Stimulated activated CD4-positive, alpha-beta T cell treated with anti-CD3 and anti-CD28 coated beads, TNF-alpha, amount 100 ng/mL, for 24 hours (primary cell): ENCODE measurements at places on chromosomes 3 and 15.

DNA sequence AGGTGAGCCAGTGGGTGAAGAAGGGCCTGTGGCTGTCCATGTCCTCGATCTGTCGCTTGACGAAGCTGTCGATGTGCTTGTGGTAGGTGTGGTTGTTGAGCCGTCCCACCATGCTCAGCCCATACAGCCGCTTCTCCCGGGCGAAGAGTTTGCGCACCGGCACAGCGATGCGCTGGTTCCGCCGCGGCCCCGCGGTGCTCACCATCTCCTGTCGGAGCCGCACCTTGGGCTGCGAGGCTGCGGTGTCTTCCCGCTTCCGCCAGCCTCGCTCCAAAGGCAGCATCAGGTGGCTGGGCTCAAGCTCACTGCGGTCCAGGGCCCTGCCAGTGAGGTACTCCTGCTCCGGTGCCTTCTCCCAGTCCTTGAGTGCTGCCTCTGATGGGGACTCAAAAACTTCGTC lies 34.0 kb upstream of the GRIP2 start:
- DNase-seq: no peak

DNA sequence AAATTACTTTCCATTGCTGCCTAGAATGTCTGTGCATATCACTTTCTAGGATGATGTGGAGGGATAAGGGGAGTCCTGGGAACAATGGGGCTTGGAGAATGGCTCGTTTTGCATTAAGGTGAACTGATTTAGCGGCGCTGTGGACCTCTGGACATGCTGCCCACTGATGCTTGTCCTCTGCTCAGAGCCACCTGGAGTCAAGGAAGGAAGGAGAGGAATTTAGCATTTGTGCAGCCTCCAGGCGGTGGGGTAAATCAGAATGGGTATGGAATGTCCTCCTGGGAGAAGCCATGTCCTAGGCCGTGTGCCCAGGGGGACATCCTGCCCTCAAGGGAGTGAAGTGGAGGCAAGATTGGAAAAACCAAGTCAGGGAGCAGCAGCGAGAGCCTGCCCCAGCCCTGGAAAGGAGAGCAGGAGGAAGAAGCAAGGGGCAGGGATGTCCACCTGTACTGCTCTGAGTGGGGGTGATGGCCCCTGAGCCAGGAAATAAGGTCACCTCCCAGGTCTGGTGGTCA lies 37.8 kb downstream of the KY start:
- DNase-seq: no peak

DNA sequence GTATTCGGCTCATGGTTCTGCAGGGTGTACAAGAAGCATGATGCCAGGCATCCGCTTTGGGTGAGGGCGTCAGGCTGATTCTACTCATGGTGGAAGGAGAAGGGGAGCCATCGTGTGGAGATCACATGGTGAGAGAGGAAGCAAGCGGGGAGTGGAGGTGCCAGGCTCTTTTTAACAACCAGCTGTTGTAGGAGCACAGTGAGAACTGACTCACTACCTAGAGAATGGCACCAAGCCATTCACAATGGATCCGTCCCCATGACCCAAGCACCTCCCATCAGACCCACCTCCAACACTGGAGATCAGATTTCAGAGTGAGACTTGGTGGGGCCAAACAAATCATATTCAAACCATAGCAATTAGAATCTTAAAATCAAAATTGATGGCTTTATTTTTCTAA lies 259.8 kb upstream of the CTDSPL start:
- no peak for DNase-seq

GRCh38 chr3:40975711-40976121 lies 223.6 kb upstream of the CTNNB1 start:
- no peak for DNase-seq

DNA sequence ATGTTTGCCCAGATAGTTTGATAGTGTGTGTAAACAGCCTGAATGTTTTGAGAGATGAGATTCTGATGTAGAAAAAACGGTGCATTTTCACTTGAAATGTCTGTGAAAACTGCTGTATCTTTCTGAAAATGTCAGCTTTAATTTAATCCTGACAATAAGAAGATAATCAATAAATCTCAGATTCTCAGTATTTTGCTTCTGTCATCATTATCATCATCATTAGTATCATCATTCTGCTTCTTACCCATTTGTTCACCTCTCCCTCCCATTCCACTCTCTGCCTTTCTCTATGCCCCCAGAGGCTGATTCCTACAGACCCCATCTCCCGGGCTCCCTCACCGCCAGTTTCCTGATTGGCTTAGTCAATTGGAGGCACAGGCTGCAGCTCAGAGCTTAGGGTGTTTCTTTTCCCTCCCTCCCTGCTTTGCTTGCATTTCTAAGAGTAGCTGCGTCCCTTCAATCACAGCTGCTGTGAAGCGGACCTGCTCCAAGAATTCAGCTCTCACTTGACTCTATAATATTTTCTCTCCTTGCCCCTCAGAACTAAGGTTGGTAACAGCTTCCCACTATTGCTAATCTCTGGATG lies 8.2 kb upstream of the SNTN start:
- no peak for DNase-seq

DNA sequence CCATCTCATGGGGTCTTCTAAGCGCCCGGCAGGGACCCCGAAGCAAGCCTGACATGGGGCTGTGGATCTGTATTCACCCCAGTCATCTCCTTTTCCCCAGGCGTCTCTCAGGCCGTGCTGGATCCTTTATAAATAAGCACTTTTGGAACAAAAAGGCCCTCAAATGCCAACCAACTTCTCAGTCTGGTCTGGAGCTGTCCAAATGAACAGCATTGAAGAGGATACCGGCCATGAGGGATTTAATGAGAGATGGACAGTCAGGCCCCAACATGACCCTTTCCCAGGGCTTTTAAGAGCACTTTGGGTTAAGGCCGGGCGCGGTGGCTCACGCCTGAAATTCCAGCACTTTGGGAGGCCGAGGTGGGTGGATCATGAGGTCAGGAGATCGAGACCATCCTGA lies 89.2 kb upstream of the SPATA12 start:
- no peak for DNase-seq

DNA sequence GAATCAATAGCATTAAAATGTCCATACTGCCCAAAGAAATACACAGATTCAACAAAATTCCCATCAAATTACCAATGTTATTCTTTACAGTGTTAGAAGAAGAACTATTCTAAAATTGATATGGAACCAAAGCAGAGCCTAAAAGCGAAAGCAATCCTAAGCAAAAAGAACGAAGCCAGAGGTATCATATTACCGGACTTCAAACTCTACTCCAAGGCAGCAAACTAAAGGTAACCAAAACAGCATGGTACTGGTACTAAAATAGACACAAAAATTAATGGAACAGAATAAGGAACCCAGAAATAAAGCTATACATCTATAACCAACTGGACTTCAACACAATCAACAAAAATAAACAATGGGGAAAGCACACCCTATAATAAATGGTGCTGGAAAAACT lies 167.5 kb downstream of the ADAMTS9 start:
- DNase-seq: no peak

DNA sequence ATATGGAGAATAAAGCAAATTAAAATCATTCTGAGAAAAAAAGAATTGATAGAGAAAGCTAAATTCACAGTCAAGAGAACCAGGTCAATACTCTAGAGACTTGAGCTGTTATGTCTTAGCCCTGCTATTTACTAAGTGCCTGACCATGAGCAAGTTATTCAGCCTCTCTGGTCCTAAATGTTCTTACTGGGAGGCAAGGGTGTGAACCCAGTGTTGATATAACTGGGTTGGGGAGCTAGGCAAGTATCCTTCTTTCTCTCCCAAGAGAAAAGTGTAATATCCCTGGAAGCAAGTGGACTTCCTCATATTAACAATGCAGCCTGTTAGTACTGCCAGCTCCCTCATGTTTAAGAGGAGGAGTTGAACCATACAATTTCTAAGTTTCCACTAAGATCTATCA lies 488.9 kb upstream of the RASGRP1 start:
- no peak for DNase-seq

- no peak for DNase-seq
Measured at GRCh38 chr3:178203165-178203564, 333.1 kb upstream of the KCNMB2 start.

DNA sequence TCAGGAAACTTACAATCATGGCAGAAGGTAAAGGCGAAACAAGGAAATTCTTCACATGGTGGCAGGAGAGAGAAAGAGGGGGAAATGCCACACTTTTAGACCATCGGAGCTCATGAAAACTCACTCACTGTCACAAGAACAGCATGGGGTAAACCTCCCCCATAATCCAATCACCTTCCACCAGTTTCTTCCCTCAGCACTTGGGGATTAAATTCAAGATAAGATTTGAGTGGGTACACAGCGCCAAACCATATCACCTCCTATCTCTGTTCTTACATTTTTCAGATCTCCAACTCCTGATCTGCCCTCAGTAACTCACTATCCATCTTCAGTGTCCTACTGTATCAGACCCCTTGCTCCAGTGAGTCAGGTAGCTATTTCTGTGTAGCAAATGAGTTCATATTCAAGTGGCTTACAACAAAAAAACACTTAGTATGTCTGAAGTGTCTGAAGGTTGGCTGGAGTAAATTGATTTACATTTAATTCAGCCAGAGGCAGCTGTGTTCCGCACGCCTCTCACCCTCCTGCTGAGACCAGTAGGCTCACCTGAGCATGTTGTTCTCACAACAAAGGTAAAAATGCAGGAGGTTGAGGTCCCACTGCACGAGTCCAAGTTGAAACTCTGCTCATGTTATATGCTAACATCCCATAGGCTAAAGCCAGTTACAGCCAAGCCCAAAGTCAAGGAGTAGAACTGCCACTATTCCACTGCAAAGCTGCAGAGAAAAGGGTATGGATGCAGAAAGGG lies 180.7 kb upstream of the LMCD1 start:
- no peak for DNase-seq

DNA sequence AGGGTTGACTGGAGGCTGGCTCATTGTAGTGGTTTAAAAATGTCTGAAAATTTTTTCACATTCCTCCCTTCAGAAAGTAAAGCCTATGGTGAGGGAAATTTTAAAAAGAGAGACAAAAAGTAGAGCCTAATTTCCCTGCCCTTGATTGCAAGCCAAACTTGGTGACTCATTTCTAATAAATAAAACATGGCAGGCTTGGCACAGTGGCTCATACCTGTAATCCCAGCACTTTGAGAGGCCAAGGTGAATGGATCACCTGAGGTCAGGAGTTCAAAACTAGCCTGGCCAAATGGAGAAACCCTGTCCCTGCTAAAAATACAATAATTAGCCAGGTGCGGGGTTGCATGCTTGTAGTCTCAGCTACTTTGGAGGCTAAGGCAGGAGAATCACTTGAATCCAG lies 18.9 kb upstream of the ARRDC4 start:
- no peak for DNase-seq

- DNase-seq: no peak
Measured at GRCh38 chr3:157436583-157437291, at the start of gene PTX3. TSS of gene PTX3 (plus strand) at chr3:157436850. CDS start at chr3:157436934, 84 bp downstream.

GRCh38 chr3:58679974-58680666 lies 13.5 kb upstream of the FAM3D start:
- no peak for DNase-seq

DNA sequence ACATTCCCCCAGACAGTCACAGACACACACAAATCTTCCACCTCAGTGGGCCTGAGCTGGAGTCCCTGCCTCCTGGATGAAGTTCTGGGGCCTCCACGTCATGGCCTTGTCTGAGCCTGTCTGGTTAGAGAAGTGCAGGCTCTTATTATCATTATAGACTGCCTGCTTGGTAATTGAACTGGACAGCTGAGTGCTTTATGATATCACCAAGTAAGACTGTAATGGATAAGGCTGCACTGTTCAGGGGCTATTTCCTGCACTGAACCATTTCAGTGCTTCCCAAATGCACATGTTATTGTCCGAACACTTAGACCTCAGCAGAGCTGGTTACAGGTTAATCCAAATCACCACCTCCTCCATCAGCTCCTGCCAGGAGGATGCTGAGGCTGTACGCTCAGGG lies 8.7 kb upstream of the ST6GAL1 start:
- DNase-seq: no peak

DNA sequence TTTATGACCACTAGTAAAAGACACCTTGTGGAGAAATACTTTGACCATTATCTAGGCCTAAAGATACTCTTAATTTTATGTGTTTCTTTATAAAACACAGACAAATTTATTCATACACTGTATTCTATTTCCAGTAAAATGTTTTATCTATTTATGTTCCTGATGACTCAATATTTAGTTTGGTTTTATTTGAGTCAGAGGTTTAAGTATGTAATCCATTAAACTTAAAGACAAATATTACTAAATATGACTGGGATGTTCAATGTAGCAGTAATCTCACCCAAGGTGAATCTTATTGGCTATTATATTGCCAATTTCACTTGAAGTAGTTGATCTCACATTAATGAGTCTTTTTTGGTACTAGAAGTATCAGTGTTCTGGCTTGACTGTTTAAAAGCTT lies 799.7 kb downstream of the CADM2 start:
- DNase-seq: no peak

DNA sequence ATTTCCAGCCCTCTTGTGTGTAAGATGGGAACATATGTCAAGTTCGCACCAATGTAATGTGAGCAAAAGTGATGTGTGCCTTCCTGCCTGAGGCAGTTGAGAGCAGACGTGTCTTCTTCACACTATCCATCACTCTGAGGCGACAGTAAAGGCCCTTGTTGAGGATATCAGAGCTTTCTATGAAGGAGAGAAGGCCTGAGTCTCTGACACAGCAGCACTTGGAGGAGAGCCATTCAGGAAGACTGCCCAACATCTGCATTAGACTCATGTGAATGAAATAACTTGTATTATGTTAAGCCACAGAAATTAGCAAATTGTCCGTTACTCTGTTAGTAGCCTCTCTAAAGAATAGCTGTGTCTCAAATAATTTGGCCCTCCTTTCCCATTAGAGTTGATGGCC lies 108.8 kb upstream of the CCDC54 start:
- DNase-seq: no peak

DNA sequence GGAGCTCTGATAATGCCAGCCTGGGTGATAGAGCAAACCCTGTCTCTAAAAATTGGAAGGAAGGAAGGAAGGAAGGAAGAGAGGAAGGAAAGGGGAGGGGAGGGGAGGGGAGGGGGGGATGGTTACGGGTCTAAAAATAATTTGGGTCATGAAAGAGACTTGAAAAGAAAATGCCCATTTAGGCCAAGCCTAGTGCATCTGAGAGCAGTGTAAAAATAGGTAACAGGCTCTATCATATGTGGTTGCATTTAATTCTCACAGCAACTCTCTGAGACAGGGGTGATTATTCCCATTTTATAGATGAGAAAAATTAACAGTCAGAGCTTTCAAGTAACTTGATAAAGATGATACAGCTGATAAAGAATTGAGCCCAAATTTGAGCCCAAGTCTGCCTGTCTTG lies 3.6 kb upstream of the ECE2 start:
- DNase-seq: no peak

DNA sequence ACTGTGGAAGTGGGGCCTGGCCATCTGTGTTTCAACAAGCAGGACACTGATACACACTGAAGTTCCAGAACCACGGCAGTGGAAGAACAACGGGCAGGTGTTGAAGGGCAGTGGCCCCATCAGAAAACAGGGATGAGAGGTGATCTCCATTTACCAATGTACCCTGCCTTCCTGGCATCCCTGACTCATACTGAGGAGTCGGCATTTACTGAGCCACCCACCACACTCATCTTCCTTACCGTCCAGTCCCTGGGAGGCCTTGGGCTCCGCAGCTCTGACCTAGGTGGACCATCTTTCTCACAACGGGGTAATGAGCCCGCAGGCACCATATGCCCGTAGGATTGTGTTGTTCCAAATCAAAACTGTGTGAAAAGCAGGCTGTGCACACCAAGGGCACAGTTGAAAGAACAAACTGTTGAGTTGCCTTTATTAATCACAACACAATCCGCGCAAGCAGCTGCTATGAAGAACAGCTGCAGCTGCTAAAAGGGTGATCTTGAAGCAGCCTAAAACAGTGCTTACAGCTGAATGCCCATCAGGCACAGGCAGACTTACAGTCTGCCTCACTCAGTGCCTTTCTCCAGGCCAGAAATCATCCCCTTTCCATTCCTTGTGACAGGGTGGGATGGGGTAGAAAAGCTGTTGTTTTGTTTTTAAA lies 12.9 kb downstream of the MB21D2 start:
- DNase-seq: no peak

- DNase-seq: no peak
Measured at GRCh38 chr3:188439080-188439479, 285.1 kb downstream of the LPP start.
